Kasumi-1 (cell line): ENCODE measurements at places on chromosomes 7 and 10.
A peak's percentile ranks its signal among the peaks of the same experiment; 100 is the strongest.

GRCh38 chr7:151462306-151462779, 22.4 kb upstream of the CRYGN start:
- no peak for DNase-seq

DNA sequence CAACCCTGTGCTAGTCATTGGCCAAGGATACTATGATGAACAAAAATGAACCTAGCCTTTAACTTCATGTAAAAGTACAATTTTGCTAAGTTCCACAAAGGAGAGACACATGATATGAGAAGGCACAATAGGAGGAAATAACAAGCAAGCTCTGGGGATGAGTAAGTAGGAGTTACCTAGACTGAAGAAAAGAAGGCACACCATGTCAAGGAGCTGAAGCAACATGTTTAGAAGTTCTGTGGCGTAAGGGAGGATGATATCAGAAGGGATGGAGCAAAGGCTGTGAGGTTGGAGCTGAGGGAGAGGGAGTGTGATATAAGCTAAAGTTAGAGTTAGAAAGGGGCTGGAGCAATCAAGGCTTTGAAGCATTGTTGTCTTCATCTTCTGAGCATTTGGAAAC, 25.6 kb downstream of the KIFBP start:
- no peak for DNase-seq

GRCh38 chr7:1566687-1567048, 3.2 kb downstream of the PSMG3 start:
- no peak for DNase-seq

- no peak for DNase-seq
Observed at GRCh38 chr7:574661-575395, 55.2 kb upstream of the PDGFA start.

DNA sequence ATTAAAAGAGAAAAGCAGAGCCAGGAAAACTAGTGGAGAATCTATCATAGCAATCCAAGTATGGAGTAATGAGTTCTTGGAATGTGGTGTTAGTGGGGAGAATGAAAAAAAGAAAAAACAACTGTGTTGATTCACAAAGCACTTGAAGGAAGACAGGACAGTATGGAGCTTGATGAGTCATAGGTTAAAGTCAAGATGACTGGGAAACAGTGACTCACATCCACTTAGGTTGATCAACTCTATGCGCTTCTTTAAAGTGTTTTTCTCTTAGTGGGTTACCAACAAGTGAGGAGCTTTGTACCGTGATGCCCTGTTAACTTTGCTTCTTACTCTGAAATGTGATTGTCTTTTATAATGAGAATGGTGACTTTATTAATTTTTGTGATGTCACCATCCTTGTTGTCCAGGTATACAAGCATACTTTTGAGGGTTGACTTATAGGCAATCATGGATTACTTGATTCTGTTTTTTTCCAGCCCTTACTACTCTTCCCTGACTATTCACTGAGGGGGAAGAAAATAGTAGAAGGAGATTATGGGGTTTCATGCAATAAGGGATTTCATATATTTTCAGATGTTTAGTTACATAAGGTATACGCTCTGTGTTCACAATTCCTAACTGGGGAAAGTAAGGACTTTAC, 32.1 kb upstream of the MDFIC start:
- peak; percentile 41 for DNase-seq

- DNase-seq = peak; percentile 91
Observed at GRCh38 chr10:30671026-30671616, 41.6 kb upstream of the LYZL2 start.

- DNase-seq = no peak
Observed at GRCh38 chr7:55073976-55074528, 55.2 kb downstream of the EGFR start.

- DNase-seq = no peak
Observed at GRCh38 chr7:115805458-115805857, 225.1 kb downstream of the TFEC start.

GRCh38 chr10:77144656-77145055, 493.0 kb downstream of the KCNMA1 start:
- peak; percentile 26 for DNase-seq

DNA sequence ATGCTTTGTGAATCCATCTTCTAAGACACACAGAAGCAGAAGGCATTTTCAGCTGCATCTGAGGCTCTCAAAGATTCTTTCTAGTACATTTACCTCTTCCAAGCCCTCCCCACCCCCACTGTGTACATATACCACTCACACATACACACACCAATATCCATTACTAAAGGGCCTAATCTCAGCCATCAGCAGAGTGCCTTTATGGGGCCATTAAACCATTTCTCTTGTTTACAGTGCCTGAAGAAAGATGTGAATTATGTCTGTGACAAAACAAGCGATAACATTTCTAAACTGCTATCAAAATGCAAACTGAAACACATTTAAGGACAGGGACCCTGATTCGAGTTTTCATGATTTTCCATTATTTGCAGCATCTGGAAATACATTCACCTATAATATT, 40.0 kb downstream of the ETV1 start:
- DNase-seq = no peak

GRCh38 chr7:104294291-104294690, 34.1 kb upstream of the LHFPL3 start:
- no peak for DNase-seq

DNA sequence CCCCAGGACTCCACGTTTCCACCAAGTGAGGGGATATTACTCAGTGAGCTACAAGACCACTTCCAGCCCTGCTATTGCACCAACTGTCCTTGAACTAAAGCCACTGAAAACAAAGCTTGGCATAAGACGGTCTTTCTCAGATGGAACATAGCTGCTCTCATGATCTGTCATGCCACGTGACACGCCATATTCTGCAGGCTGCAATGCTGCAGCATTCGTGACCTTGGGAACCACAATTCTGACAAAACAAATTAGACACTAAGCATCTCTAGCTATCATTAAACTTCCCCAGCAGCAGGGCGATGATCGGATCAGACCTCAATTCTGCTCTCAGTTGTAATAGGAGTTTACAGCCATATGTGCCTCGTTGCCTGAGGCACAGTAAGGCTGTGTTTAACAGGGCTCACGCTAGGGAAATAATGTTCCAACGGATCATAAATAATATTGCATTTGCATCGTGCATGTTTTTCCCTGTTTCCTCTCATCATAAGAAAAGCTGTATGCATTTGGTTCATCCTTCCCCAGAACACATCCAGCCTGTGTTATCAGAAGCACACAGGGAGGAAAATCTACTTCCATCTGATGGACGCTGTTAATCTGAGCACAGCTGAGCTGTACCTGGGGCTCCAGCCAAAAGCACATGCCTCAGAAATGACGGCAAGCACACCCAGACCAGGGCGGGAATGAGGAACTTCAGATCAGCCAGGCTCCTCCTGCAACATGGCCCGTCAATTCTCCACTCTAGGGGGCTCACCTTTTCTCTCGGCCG, 38.6 kb upstream of the CNPY1 start:
- DNase-seq = peak; percentile 58

DNA sequence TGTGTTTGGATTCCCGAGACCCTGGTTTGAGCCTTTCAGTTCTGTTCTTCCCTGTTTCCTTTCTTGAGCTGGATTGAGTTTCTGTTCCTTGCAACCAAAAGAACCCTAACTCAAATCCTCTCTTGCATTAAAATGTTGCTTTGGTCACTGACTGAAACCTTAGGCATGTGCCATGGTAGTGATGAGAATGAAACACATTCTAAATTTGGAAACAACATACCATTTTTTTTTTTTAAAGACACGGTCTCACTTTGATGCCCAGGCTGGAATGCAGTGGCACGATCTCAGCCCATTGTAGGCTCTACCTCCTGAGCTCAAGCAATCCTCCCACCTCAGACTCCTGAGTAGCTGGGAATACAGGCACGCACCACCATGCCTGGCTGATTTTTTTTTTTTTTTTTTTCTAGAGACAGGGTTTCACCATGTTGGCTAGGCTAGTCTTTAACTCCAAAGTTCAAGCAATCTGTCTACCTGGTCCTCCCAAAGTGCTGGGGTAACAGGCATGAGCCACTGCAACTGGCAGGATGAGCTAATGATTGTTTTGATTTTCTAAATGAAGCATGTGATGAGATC, 8.4 kb downstream of the THAP5 start:
- no peak for DNase-seq

- DNase-seq = peak; percentile 9
Observed at GRCh38 chr7:106178593-106179134, 66.6 kb upstream of the SYPL1 start.

GRCh38 chr7:38703093-38703492, 71.9 kb upstream of the AMPH start:
- no peak for DNase-seq

DNA sequence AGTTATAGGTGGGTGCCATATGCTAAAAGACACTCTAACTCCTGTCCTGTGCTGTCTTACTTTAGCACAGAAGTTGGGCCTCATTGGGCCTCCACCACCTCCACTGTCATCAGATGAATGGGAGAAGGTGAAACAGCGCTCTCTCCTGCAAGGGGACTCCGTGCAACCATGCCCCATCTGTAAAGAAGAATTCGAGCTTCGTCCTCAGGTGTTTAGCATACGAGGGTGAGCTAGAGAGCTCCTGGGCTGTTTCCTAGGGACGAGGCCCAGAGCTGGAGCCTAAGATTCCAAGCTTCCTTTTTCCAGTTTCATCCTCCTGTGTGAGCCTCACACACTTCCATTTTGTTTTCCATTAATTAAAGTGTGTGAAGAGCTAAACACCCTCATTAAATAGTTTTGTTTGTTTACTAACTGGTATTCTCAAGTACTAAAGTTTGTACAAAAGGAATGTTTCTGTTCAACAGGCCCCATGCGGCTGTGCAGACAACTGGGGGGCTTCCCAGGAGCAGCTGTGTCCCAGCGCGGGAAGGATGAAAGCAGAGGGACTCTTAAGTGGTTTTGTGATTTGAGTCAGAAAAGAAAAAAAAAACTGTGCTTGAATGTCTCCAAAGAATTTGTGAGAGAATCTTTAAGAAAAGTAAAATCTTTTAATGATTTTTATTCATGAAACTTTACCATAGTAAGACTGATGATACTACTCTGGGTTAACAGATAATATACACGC, 14.1 kb downstream of the RNF32 start:
- no peak for DNase-seq

- DNase-seq = no peak
Observed at GRCh38 chr7:121604627-121605316, 208.7 kb upstream of the FAM3C start.
